ENCODE measurements at places on chromosomes 3 and 15.
A peak's percentile ranks its signal among the peaks of the same experiment; 100 is the strongest.

DNA sequence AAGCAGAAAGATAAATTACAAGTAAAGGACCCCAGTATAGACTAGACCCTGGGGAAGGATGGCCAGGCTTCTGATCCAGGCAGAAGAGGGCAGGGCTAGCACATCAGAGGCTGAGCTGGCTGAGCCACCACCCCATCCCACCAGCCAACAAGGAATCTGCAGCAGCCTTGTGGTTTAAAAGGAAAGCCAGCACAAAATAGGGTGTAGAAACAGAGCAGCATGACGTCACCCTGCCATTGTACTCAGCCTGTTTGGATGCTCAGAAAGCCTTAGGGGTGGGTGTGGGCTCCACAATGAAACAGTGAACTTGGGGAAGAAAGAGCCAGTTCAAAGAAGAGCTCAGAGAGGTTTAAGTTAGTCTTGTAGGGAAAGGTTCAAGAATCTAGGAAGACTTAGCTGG, 28.2 kb downstream of the DUOX1 start:
- DNase-seq = no peak

GRCh38 chr3:194685718-194686413, at the start of gene FAM43A:
FAM43A (plus strand) TSS chr3:194685883; CDS start chr3:194686827, 944 bp downstream.
- DNase-seq = peak; percentile 95

- DNase-seq = no peak
Measured at GRCh38 chr3:165254812-165255211, 58.6 kb upstream of the SLITRK3 start.

DNA sequence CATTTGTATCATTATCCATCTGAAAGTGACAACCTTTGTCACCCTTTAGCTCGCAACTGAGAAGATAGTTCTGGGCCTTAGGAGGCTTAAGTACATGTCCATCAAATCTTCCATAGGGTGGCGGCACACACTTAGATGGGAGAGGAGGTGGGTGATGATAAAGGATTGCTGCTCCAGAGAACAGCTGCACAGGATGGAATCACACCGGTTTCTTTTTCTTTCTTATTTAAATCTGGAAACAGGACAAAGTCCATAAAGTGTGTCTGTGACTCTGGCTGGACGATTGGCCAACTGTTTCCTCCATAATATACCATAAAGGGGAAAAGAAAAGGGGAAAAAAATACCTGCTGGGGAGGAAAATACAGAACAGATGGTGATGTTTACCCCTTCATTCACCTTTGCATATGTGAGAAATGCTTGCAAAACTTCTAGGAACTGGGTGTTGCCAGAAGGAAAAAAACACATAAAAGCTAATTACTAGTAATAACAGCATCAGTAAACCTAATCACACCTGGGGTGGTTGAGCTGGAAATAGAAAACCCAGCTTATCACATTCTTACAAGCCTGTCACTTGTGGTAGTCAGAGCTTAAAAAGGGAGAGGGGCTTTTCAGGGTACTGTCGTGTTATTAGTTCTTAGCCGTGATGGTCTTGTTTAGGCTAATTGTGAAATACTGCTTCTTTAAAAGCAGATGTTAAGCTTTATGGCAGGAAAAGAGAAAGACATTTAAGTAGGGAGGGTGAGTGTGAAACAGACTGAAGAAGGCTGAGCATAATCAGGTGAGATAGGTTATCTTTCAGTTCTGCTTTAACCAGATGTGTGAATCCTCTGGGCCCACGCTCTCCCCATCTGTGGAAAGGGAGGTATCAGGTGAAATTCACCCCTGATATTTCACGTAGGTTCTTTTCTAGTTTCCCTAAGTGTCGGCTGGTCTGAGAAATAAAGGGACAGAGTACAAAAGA, 16.7 kb downstream of the C2CD4A start:
- no peak for DNase-seq

DNA sequence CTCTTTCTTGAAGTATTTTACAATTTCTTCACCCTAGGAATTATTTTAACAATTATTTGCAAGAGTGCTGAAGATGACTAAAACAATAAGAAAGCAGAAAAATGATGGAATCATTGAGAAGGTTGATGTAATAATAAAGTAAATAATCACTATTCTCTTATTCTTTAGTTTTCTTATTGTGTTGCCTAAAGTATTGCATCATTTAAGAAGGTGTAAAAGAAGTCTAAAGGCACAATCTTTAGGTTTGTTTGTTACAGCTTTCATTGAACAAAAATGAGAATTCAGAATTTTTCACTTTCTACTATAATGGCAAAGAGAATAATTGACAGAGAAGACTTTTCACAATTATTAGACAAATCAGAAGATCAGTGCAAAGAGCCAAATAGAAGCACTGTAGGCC, 65.2 kb downstream of the ASTE1 start:
- DNase-seq = no peak

DNA sequence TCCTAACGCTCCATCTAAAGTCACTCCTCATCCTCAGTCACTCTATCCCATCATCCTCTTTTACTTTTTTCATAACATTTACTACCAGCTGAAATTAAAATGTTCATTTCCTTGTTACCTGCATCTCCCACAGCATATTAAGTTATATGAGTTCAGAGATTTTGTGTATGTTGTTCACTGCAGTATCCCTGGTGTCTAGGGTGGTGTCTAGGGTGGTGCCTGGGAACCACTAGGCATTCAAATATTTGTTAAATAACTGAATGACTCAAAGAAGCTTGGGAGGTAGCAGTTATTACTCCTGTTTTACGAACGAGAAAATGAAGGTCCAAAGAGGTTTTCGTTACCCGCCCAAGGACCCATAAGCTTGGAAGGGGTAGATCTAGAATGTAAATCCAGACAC, 1.9 kb upstream of the C3orf49 start:
- no peak for DNase-seq

DNA sequence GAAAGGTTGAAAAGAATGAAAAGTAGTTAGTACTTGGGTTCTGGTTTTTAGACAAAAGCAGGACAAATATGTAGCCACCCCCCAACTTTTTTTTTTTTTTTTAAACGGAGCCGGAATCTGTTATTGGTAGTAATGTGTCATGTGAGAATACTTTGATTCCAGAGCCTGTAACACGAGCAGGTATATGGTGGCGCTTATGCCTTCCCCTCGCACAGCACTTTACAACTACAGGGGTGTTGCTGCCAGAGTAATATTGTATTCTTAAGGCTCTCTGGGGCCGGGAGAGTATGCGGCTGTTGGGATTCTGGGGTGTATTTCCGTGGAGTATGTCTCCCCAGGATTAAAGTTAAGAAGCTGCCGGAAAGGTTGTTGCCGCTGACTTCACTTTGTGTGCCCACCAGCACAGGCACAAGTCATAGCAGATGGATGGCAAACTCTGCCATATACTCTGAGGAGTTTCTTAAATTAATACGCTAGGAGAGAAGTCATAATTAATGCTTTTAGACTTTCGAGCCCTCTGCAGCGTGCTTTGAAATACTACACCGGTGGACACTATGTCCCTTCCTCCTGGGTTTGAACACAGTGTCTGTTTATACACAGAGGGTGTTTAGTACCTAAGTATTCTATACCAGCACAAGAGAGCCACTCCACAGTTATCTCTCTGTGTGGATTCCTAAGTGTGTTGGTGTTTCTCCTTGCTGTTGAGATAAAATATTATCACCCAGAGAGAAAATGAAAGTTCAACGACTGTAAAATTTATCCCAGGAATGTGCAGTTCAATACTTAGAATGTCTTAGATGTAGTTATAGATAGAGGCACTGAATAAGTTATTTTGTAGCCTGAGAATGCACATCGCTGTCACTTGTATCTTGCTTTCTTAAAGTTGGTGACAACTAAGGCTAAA, 1.4 kb downstream of the MBNL1 start:
- peak; percentile 60 for DNase-seq

DNA sequence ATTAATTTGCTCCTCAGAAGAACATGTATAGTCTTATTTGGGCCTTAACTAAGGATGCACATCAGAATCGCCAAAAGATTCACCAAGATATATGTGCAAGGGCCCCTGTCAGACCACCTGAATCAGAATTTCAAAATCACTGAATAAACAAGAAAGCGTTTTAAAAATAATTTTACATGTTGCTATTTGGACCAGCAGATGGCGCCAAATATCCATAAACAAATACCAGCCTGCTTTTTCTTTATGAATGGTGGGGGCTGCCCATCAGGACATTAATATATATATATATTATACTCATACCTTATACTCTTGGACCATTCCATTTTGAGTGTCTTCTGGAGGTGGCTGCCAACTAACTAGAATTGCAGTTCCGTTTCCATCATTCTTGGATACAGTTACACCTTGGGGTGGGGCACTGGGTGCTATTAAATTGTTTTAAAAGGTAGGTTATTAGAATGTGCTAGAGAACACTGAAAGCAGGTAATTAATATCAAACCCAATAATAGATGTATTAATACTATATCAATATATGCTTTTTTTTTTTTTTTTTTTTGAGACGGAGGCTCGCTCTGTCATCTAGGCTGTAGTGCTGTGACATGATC, 1108.3 kb downstream of the ROBO1 start:
- DNase-seq = peak; percentile 49

GRCh38 chr15:66573719-66574595, 8.2 kb upstream of the LCTL start:
- DNase-seq = no peak

GRCh38 chr3:123489400-123490004, 40.6 kb upstream of the ADCY5 start:
- peak; percentile 78 for DNase-seq

Data from Peyer's patch (tissue), 4 donors.